ENCODE measurements at places on chromosomes 2 and 18. TPM values are rescaled to one million over a fixed set of nuclear protein-coding genes. Genes with fewer than 3 reads are reported as not detected.

OR6B2 gene
- not detected for total RNA-seq

ADRA2B gene
- 4.8 TPM for total RNA-seq

CRYGC gene
- total RNA-seq, result not detected

DAPL1 gene
- total RNA-seq, result not detected

SLC11A1 gene
- total RNA-seq, result not detected

APOB gene
- 0.56 TPM for total RNA-seq

CACNB4 gene
- 1.4 TPM for total RNA-seq

IFIH1 gene
- total RNA-seq, result 5.2 TPM

PHOSPHO2 gene
- total RNA-seq, result 1.1 TPM

G6PC2 gene
- not detected for total RNA-seq

All from cardiac ventricle fibroblast (primary cell).